Fibroblast of skin of left quadriceps (primary cell): ENCODE measurements at places on chromosomes 16 and 17.

DNA sequence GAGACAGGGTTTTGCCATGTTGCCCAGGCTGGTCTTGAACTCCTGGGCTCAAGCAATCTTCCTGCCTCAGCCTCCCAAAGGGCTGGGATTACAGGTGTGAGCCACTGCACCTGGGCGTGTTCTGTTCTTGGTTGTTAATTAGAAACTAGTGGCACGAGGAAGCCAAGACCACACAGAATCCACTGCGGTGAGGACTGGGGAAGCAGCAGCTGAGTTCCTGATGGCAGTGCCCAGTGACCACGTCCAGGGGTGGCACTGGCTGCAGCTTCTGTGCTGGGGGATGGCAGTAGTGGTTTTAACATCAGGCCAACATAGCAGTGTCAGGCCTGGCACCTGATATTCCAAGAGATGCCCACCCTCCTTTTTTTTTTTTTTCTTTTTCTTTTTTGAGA is 39.7 kb upstream of the NDRG4 start:
- no peak for DNase-seq

DNA sequence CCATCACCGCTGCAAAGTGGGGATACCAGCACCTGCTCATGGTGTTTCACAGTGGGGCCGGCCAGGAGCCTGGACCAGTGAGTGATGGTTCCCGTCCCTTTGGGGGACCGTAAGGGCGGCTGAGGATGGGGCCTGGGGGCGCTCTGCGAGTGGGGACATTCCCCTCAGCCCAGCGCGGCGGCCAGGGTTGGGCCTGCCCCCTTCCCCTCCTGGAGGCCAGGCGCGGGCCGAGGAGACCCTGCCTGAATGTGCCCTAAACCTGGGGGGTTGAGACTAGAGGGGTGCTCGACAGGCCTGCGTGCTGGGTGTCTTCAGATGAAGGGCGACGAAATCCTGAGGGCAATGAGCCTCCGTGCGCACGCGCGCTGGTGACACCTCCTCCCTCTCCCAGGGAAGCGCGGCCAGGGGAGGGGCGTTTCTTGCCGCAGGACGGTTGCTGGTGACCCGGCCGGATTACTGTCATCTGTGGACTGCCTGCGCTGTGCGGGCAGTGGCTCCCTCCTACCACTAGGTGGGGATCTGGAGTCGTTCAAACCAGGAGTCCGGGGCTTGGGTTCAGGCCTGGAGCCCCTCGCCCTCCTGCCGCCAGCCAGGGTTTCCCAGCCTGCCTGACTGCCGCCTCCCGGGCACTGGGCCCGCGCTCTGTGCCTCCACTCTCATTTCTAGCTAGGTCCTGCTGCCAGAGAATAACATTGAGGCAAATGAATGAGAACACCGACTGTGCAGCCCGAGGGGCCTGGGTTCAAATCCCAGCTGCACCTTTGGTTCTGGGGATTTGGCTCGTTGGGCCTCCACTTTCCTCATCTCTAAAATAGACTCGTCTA is 17.1 kb downstream of the TBX2 start:
- DNase-seq: peak; percentile 40

- no peak for DNase-seq
Measured at GRCh38 chr17:35605678-35606077, 18.6 kb downstream of the AP2B1 start.

DNA sequence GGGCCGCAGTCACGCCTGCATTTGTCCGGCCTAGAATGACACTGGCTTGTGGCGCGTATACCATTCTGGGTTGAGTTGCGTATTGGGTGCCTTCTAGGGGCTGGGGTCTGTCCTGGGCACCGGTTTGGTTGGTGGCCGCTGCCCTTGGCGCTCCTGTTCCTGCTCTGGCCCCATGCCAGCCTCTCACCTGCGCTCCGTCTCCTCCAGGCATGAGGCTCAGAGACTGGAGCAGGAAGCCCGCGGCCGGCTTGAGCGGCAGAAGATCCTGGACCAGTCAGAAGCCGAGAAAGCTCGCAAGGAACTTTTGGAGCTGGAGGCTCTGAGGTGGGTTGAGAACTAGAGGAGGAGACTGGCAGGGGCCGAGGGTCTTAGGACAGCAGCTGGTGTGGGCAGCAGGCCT is 17.4 kb downstream of the CDIPT start:
- no peak for DNase-seq

DNA sequence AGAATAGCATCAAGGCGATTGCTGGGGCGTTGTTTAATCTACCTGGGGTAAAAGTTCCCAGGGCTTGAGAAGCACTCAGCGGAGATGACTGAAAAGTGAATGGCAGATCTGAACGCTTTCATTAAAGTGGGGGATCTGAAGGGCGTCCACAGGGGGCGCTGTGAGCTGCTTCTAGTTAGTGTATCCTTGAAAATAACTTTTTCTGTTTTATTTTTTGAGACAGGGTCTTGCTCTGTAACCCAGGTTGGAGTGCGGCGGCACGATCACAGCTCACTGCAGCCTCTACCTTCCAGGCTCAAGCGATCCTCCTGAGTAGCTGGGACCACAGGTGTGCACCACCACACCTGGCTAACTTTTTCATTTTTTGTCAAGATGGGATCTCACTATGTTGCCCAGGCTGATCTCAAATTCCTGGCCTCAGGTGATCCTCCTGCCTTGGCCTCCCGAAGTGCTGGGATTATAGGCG is 360.4 kb downstream of the SEC14L1 start:
- DNase-seq: no peak

- peak; percentile 57 for DNase-seq
Measured at GRCh38 chr17:63029541-63029940, 63.5 kb downstream of the TANC2 start.

DNA sequence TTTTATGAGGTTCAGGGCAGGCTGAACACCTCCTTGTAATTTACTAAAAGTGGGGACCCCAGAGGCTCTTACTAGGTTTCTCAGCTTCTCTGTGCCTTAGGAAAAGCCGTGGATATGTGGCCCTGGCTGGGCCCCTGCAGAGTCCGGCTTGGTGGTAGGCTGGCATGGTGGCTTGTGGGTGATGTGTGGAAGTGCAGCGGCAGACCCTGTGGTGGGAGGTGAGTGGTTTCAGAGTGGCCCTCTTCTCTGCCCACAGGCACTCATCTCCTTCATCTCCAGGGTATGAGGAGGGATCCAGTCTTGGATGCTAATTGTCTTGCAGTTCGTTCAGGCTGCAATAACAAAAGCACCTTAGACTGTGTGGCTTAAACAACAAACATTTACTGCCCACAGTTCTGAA is 58.9 kb downstream of the ASIC2 start:
- no peak for DNase-seq

- DNase-seq: peak; percentile 24
Measured at GRCh38 chr17:69819316-69820087, 255.5 kb upstream of the KCNJ16 start.

DNA sequence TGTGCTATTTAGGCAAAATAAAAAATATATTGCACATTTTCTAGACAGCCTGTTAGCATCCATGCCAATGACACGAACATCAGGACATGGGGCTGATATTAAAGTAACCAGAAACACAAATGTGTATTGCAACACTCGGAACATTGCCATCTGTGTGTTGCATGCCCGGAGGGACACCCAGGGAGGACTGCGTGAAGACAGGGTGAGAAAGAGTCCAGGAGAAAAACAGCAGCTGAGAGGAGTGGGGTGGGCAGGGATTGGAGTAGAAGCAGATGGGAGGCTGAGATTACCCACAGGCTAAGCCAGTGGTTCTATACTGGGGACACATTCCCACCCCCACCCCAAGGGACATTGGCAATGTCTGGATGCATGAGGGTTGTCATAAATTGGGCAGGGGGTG is 114.8 kb downstream of the GRIN2A start:
- no peak for DNase-seq
